SIG-M5 (cell line): ENCODE measurements at places on chromosomes 7 and 10.

DNA sequence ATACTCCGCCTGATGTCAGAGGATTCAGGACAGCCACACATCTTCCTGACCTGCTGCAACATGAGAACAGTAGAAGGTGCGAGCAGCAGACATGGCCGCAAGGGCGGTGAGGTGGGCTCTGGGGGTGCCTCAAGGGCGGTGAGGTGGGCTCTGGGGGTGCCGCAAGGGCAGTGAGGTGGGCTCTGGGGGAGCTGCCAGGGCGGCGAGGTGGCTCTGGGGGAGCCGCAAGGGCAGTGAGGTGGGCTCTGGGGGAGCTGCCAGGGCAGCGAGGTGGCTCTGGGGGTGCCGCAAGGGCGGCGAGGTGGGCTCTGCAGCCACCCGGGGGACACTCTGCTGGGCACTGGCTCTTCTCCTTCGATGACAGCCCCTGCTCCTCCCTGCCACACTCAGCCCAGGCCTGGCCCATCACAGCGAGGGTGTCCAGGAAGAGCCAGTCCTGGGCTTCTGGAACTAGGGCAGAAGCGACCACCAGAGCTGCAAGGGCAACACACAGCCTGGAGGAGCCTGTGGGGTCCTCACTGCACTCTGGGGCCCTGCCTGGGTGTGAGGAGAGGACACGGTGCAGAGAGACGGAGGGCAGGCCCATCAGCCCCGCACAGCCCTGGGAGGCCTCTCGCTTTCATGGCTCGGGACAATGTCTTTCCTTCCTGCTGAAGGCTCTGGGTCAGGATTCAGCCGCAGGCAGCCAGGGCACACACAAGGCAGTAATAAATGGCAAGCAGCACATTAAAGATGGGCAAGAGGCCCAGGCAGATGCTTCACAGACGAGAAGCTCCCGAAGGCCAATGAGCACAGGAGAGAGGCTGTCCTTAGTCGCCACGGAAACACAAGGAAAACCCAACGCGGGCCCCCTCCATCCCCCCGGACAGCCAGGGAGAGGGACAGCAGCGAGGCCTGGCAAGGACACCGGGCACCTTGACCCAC, 42.5 kb downstream of the STK32C start:
- DNase-seq, result no peak

DNA sequence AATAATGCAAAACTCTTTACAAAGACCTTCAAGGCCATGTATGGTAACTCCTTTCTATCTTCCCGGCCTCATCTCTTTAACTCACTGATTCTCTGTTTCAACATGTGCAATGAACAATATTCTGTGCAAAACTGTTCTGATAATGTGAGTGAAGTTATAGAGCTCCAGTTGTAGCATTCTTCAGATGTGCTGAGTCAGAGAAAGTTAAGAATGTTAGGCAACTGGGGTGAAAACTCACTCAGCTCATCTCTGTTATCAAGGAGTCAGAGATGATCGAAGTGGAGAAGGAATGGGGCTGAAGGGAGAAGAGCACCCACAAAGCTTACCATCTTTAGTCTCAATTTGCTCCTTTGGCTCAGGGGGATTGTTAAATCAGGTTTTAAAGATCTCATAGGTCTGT, 344.7 kb upstream of the NPSR1 start:
- DNase-seq, result no peak

GRCh38 chr10:3213208-3213607, 40.6 kb upstream of the PITRM1 start:
- no peak for DNase-seq

GRCh38 chr7:93175219-93175618, 27.0 kb upstream of the SAMD9L start:
- DNase-seq, result no peak

DNA sequence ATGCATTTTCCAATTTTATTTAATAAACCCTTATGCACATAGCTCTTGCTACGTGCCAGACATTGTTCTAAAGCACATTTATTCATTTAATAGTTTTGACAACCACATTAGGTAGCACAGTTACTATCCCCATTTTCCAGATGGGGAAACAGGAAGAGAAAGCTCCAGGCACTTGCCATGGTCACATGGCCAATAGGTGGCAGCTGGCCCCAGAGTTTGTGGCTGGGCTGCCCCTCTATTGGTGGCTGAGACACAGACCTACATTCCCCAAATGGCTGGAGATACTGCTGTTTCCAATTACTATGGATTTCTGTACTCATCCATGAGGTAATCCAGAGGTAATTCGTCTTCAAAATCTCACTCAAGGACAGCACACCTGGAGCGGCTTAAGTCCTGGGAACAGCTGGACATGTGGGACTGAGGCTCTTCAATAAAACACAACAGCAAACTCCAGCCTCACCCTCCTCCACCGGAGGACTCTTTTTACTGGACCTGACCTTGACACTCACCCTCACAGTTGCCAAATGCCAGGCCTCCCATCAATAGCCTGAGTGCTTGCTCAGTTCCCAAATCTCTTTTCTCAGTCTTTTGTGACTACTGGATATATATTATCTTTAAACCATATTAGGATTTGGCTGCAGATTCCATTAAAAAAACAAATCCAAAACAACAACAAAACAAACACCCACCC, 106.1 kb downstream of the CLEC2L start:
- DNase-seq, result no peak

GRCh38 chr7:44575054-44575453, 1.3 kb upstream of the DDX56 start:
- no peak for DNase-seq

DNA sequence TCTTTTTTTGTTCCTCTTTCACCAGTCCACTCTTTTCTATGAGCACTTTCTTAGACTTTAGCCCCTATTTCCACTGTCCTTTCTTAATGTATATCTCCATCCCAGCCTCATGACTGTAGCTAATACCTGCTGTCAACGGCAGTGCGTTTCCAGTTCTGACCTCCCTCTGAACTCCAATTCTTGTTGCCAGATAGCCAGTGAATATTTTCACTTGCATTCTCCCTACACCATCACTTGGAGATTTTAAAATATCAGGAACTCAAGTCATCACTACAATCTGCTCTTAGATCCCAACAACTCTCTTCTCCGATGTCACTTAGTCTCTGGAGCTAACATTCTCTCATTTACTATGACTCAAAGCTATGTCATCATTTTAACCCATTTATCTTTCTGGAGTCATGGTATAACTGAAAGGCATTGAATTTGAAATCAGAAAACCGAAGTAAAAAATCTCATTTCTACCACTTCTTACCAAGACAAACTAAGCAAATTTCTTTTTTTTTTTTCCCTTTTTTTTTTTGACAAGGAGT, 5.1 kb upstream of the SLC16A12 start:
- DNase-seq, result no peak

DNA sequence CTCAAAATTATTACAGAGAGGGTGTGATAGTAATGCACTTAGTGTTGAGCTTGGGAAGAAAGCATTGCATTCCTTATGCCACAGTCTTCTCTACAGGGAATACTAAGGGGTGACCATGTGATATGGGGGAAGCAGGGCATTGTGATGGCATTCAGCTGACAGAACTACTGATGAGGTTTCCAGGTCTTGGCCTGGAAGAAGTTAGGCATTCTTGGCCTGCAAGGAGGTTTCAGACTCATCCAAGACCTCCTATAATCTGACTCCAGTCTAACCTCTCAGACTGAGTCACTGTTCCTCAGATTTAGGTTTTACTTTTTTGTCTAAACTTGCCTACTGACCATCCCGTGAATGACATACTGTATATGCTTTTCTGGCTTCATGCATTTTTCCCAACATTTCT, 7.9 kb downstream of the STMP1 start:
- no peak for DNase-seq

DNA sequence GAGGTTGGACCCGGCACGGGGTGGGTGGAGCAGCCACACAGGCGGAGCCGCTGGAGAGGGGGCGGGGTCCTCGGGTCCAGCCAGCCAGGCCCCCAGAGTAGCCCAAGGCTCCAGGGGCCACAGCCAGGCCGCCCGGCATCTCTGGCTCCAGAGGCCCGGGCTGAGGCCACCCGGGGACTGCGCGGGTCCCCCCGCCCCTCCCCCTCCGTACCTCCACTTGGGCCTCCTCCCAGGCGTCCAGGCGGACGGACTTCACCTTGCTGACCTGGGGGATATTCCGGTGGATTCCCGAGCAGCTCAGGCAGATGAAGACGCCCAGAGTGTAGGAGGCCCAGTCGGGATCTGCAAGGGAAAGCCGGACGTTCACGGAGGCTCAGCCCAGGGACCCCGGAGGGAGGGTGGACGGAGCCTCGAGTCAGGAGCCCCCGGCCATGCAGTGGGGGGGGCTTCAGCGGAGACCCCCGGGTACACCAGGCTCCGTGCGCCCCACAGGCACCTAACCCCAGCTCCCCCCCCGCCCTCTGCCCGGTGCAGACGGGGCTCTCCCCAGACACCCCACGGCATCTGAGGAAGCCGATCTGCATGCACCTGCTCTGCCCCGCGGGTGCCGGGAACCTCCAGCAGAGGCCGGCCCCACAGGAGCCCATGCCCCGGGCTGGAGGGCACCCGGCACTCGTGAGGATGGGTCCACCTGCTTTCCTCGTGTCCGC, 19.2 kb downstream of the ADAP1 start:
- no peak for DNase-seq

DNA sequence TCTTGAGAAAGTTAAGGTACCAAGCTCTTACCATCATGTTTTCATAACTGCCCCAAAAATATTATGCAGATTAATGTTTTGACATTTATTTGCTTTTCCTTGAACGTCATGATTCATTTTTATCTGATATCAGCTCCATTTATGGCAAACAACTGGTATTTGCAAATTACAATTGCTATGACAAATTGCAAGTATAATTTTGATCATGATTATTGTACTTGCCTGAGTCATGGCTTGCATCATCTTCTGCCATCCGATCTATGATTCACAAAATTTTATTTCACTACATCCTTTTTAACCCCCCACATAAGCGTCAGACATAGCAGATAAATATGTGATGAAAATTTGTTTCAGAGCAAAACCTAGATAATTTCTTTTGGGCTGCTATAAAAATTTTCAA, 155.0 kb downstream of the STK31 start:
- no peak for DNase-seq

DNA sequence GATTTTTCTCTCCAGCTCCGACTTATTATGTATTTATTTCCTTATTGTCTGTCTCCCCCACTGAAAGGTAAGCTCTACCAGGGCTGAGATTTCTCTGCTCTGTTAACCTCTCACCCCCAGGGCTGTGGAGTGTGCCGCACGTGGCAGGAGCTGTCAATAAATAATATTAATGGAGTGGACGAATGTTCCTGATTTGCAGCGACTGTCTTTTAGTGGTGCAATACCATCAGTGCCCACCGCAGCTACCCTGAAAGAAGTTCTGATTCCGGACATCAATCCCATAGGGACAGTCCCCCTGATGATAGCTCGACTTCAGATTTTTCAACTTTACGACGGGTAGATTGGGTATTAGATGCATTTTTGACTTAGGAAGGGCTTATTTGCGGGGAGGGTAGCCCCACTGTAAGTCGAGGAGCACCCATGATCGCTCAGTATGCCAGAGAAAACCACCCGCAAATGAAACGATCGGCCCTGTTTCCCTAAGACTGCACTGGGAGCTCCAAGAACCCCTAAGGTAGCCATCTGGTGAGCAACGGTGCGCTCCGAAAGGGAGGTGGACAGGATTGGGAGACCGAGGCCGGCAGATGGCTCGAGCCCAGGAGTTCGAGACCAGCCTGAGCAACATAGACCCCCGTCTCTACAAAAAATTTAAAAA, 986 bp upstream of the PPP2R2D start:
- no peak for DNase-seq

GRCh38 chr7:156496363-156496769, 144.2 kb upstream of the RNF32 start:
- no peak for DNase-seq

DNA sequence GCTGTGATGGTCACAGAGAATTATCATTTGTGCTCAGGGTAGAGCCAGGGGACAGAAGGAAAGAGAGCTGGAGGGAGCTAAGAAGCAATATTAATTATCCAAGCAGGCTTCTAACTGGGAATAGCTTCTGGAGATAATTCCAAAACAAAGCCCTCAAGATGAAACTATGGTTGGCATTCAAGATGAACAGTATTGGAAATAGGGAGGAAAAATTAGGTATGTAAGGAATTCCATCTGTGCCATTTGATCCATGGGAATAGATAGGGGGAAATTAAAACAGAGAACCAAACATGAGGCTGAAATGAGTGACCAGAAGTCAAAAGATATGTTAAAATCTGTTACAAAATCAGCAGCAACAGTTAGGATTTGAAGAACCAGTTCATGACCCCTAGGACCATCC, 75.3 kb downstream of the NDUFB2 start:
- DNase-seq, result no peak

GRCh38 chr7:139867847-139868246, 38.8 kb downstream of the TBXAS1 start:
- no peak for DNase-seq

DNA sequence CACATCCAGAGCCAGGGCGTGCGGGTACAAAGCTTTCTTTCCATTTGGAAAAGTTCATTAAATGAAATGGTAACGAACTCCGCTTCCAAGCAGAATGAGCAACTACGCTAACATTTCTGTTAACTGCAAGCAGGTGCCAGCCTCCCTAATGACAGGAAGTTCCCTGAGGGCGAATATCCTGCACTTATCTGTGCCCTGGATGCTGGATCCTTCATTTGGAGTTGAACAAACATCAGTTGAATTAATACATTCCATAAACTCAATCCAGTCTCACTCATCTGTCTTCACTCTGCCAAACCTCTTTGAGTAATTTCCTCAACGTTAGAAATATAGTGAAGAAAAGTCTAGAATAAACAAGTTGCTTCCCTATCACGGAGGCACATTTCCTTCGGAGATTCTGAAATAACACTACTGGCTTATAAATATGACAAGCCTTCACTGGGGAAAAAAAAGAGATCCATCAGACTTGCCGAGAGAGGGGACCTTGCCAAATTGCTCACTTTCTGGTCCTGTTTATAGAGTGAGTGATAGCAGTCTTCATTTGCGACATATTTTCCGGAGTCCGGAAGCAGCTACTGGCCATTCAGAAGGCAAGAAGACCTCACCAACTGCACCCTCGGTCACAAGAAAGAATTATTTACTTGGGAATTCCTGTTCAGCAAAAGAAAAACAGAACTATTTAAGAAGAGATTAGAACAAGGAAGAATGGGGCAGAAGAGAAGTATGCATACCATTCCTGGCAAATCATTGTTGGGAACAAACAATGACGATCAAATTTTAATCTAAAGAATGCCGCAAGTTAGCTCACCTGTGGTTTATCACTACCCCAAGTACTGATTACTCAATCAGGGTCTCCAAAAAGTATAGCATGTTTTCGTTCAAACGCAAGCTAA, 196.4 kb downstream of the FAM107B start:
- DNase-seq, result no peak

DNA sequence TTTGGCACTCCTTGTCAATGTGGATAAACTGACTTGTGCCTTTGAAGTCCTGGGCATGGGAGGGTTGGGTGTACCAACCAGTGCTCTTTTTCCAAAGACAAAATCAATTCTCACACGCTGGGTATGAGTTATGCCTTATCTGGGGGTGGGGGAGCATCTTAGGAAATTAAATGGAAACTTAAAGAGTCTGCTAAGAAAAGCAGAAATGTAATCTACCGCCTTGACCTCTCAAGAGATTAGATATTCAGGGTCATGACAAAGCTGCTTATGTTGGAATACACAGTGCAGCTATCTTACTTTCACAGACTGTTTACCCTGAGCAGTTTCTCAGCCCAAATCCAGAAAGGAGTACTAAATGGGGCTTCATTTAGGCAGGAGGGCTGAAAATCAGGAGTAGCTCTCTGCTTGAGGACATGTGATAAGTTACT, 2.6 kb downstream of the MEST start:
- no peak for DNase-seq

GRCh38 chr10:117725993-117726392, 183.4 kb downstream of the EMX2 start:
- no peak for DNase-seq
